ENCODE measurements at places on chromosomes 7 and 10. TPM values are rescaled to one million over a fixed set of nuclear protein-coding genes. Genes with fewer than 3 reads are reported as not detected.

Gene PLXNA4
- 0.89 TPM for total RNA-seq

Gene GPR146
- total RNA-seq: 10.2 TPM

DNA sequence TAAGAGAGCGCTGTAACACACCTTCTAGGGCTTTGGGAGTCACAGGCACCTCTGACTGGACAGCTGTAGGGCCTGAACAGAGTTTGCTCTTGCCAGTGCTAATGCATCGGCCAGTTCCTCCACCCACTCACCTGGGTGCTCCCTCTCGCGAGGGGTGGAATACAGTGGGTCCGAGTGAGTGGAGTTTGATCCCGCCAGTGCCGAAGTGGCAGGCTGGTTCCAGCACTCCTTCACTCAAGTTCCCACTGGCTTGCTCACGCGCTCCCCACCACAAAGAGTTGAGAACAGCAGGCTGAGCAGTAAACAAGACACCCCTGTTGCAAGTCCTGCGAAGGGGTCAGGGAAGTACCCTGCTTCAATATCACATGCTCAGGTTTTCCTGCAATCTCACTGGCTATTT, 91.8 kb downstream of the SNX13 start:
- no peaks in the 10 kb centered on the region for H3K27me3 ChIP-seq
- no peak overlapping the region for H3K27ac ChIP-seq
- H3K36me3 ChIP-seq: no peaks in the 10 kb centered on the region
- DNase-seq: no peak

DNA sequence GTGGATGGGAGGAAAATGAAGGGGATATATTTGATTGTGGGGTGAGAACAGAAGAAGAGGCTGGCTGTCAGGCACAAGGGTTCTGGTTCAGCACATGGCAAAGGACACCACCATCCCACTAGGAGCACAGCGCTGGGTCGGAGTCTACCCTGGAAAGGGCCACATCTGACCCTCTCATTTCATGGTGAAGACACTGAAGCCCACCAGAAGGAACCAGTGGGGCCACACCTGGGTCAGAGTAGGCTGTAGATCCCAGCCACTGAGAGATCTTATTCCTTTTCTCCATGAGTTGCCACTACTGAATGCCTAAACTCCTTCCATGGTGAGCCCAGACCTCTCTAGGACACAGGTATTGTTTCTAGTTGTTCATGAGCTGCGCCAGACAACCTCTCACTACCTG, 25.8 kb downstream of the SFTPD start:
- no peaks in the 10 kb centered on the region for H3K36me3 ChIP-seq
- H3K27me3 ChIP-seq: no peaks in the 10 kb centered on the region
- H3K4me1 ChIP-seq: no peaks in the 10 kb centered on the region
- DNase-seq: no peak
- no peak overlapping the region for H3K27ac ChIP-seq

GRCh38 chr7:20442951-20443350, 112.3 kb downstream of the ITGB8 start:
- H3K4me3 ChIP-seq: no peak overlapping the region
- 0 out of 2 replicates have a peak, but pooled peaks cover 8% of the 10 kb centered on the region for H3K27me3 ChIP-seq
- no peaks in the 10 kb centered on the region for H3K4me1 ChIP-seq
- no peak overlapping the region for H3K27ac ChIP-seq
